NCI-H1417 treated with DMSO at 0.1 percent for 48 hours (cell line): ENCODE measurements at places on chromosomes 6 and 20.

DNA sequence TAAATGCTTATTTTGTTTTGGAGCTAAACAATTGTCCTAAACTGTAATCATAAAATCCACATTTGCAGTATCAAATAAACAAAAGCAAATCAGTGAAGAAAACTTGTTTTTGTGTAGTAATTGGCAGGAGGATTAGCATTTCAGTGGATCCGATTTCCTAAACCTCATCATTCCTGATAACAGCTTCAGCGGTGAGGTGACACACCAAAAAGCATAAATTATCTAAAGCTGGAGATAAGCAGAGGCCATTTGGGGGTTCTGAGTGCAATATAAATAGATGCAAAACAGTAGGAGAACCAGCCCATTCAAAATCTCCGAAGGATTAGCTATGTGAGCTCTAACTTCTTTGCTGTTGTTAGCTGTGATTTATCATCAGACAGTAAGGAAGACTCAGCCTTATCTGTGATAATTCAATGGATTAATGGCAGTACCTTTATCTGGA, 235.8 kb downstream of the EPHA7 start:
- DNase-seq = no peak

GRCh38 chr6:153038378-153039057, 36.0 kb upstream of the MTRF1L start:
- DNase-seq = no peak

- DNase-seq = no peak
Measured at GRCh38 chr6:158706369-158706982, 56.6 kb downstream of the SYTL3 start.

- no peak for DNase-seq
Measured at GRCh38 chr6:47147836-47148344, 105.8 kb upstream of the ADGRF1 start.

DNA sequence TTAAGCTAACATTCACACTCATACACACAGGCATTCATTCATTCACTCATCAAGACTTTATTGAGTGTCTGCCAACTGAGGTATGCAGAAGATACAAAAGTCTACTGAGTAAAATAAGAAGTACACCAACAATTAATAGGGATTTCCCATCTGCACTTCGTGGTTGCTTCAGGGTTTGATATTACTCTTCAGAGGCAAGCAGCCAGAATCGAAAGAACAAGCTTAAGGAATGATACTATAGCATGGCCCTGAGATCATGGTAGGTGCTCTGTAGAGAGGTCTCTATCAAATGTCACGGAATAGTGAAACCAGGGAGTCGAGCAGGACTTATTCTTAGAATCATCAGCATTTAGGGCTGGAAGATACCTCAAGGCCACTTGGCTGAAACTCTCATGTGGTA, 135.4 kb downstream of the NRN1 start:
- DNase-seq = no peak

DNA sequence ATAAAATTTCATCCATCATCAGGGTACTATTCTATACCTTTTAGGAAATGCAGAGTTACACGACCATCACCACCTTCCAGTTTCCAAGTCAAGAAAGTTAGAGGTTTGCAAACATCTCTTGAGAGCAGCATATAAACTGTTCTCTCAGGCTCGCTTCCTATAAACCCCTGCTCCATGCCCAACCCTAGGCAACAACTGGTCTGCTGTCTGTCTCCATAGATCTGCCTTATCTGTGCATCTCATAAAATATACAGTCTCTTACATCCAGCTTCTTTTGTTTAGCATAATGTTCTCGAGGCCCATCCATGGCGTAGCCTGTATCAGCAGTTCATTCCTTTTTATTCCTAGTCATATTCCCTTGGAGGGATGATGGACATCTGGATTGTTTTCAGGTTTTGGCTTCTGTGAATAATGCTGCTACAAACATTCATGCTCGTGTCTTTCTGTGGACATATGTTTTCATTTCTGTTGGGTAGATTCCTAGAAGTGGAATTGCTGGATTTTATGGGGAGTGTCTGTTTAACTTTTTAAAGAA, 6.1 kb downstream of the PTPRT start:
- no peak for DNase-seq

DNA sequence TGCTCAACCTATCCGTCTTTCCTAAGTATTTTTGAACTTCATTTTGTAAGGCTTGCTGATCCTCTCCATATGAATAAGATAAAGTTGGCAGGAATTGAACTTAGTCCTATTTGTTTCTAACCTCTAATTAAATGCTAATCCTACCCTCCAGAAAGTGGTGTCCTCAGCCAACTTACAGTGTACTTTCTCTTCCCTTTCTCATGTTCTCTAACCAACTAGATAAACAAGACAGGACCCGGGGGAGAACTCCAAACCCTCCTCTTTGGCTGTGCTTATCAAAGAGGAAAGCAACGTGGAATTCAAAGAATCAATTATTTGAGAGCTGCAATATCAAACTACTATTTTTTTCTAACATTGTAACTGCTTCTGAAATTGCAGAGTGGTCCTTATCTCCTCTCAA, 56.5 kb upstream of the NRSN1 start:
- DNase-seq = no peak

DNA sequence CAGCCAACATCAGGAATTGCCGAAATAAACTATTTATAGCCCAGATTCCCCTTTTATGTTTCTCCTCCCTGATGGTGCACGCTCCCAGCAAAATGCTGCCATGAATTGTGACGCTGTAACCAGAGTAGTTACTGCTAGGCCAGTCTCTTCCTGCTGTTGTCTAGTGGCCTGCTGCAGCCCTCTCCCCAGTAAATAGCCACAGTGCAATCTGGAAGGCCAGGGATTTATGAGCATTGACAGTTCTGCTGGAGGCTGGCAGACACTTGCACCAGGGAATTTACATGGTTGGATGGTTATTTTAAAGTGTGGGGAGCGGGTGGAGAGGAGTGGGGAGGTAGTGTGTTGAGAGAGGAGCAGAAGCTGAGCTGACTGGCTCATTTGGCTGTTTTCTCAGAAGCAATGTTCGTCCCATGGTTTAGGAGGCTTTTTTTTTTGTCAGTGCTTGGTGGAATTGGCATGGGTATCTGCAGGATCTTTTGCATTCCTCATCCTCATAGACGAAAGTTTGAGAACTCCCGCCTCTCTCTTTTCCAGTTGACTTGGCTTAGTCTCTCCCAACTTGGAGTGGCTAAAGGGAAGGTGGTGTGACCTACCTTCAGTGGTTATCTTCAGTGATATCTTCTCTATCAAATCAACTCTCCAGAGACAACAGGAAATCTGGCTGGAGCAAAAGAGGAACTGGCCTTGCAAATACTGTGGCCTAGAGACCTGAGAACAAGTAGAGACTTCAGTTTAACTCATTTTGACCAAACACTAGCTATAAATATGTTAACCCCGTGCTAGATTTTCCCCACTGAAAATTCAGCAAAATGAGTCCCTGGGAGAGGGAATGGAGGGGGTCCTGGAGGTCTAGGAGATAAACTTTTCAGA, 99.3 kb upstream of the VSTM2L start:
- no peak for DNase-seq

DNA sequence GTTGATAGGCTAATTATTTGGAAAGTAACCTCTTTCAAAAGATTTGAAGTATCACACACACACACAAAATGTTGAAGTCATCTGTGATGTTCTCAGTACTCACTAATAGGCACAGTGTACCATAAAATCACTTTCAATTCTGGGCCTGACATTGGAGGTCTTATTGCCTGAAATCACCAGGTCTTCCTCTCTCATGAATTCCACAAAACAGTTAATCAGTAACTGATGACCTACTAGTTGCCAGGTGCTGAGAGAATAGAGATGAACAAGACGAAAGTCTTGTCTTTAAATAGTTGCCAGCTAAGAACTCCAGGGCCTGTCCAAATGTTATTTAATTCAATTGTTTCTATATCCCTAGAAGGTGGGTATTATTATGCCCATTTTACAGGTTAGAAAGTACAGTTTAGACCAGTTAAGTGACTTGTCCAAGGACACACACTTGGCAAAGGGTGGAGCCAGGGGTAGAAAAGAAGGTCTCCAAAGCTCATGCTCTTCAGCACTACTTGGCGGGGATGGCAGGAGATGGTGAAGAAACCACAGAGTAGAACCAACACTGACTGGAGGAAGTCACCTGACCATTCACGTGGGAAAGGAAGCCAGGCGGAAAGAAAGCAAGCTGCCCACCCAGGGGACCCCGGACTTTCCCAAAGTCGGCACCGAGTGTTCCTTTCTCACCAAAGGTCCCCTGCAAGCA, 116.4 kb downstream of the KIF6 start:
- no peak for DNase-seq

- DNase-seq = no peak
Measured at GRCh38 chr6:155530219-155530834, 74.7 kb upstream of the NOX3 start.

GRCh38 chr6:51468704-51469103, 618.7 kb downstream of the PKHD1 start:
- DNase-seq = no peak

DNA sequence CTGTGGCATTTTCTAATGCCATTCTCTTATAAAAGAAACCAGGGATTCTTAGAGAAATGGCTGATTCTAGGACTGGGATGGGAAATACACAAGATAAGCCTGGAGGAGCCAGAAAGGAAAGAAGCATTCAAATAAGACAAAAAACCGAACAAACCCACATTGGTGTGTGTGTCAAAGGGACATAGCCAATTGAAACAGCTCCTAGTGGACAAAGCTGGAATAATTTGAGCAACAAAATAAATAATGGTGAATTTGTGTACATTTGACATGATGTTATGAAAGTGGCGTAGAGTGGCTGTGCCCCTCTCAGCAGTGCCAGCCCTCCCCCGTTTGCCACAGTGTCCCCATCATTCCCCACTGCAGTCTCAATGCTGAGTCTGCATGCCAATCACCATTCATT, 55.5 kb downstream of the B3GAT2 start:
- DNase-seq = no peak

DNA sequence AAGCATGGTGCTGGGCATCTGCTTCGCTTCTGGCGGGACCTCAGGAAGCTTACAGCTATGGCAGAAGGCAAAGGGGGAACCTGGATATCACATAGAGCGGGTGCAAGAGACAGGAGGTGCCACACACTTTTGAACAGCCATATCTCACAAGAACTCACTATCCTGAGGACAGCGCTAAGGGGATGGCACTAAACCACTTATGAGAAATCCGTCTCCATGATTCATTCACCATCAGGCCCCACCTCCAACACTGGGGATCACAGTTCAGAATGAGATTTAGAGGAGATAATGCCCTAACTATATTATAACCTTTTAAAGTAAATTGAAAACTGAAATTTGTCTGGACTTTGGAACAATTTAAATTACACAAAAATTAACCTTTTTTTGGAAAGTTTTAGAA, 37.8 kb upstream of the SUMO4 start:
- no peak for DNase-seq

DNA sequence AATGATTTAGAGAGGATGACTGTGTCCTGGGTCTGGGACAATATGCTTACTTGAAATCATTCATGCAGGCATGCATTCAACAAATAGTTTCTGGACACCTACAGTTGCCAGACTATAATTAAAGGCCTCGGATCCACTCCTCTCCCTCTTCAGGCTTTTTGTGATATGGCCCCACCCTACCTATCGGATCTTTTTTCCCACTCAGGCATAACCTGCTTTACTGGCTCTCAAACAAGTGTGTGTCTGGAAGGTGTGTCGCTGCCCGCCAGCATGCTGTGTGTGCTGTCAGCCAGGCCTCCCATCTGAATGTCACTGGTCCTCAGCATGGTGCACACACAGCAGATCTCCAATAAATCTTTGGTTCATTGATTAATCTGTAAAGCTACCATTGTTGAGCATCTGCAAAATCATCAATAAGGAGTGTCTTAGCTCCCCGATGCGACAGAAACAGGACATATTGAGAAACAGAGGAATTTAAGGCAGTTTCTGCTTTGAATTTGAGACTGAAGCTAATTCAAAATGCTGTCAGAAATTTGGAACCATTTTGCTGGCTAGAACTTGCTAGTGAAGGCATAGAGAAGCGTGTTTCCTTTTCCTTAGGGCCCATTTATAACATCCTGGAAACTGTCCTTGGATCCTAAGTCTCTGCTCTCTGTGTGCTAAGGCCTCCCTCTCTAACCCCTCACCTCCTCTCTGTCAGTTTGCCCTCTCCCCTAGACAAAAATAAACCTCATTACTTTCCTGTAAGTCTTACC, 23.5 kb upstream of the CCN6 start:
- no peak for DNase-seq

- no peak for DNase-seq
Measured at GRCh38 chr6:118128755-118129154, 221.7 kb downstream of the SLC35F1 start.

DNA sequence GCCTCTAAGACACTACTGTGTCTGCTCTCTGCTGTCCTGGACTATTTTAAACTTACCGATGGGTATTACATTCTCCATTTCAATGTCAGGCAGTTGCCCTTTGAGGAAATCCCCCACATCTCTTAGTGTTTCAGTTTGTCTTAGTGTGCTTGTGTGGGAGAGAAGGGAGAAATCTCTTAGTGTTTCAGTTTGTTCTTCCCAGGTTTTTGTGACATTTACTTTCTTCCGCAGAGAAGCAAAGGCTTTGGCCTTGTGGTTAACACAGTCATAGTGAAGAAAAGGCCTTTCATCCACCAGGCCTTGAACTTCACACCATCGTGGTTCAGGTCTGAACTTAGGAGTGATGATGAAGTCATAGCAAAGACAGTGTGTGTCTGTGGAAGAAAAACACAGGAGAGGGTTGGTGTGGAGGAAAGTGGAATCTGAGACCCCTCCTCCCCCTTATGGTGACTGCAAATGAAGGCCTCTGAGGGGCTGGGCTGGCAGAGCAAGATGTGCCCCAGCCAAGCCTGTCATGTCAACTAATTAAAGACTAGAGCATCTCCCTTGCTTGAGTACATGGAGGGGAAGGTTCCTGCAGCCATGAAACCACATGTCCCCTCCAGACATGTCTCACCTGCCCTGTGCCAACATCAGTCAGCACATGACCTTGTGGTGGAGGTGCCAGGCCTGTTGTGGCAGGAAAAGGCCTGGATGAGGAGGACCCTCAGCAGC, 23.9 kb downstream of the RAET1L start:
- DNase-seq = no peak

GRCh38 chr6:35072698-35073055, 68.5 kb downstream of the TCP11 start:
- DNase-seq = no peak

DNA sequence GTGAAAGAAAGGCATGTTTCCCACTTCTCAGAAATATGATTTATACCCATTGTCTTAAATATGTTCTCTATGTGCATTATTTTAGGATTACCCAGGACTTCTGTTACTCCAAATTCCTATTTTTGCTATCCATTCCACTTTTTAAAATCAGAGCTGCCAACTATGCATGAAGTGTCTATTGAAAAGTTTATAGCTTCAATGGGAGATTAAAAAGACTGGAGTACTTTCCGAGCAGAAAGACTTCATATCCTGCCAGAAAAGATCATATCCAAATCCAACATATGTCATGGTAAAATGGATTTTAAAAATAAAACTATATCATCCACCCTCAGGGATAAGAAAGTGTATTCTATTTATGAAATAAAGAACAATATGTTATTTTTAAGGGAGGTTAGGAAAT, 212.7 kb downstream of the COL12A1 start:
- no peak for DNase-seq

DNA sequence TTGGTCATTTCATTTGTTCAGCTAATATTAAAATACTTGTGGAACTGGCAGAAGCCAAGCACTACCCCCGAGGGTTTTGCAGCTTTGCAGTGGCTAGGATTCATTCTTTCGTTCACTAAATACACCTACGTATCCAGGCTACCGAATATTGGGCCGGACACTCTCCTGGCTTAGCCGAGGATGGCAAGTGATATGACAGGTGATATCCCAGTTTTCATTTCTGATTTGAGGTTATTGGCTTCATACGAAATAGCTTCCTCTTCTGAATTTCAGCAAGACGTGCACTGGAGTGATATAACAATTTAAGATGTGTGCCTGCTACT, 536 bp upstream of the MTFR2 start:
- no peak for DNase-seq
